Natural killer cell treated with Interleukin-12 subunit alpha and Interleukin-12 subunit beta and Interleukin-15 and Interleukin-18, amount 100 ng/mL, for 72 hours (primary cell): ENCODE measurements at places on chromosomes 3 and 15.
A peak's percentile ranks its signal among the peaks of the same experiment; 100 is the strongest.

GRCh38 chr15:39919748-39920509, at the start of gene GPR176:
Gene GPR176 (minus strand): TSS chr15:39920266. CDS start chr15:39920026, 240 bp downstream.
- peak; percentile 65 for DNase-seq

- no peak for DNase-seq
These were observed 53.8 kb downstream of the FSIP1 start for GRCh38 chr15:39728845-39729244.

- DNase-seq, result no peak
These were observed 24.4 kb downstream of the TP63 start for GRCh38 chr3:189655617-189656016.

GRCh38 chr3:44968447-44968858, 7.5 kb downstream of the ZDHHC3 start:
- DNase-seq, result no peak

DNA sequence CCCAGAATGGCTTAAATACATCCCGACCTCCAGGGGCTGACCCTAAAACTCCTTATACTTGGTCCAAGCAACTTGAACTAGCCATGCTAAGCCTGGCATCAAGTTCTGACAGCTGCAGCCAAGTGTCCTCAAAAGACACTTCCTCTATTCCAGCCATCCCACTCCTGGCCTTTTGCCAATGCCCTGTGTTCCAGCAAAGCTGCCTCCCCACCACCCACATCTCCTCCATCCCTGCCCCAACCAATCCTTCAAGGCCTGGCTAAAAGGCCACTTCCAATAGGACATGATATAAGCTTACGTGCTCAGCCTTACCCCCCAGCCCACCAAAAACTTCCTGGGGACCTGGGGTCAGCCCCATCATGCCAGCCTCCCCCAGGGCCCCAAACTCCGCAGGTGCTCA, 40.9 kb downstream of the SEMA3G start:
- no peak for DNase-seq

DNA sequence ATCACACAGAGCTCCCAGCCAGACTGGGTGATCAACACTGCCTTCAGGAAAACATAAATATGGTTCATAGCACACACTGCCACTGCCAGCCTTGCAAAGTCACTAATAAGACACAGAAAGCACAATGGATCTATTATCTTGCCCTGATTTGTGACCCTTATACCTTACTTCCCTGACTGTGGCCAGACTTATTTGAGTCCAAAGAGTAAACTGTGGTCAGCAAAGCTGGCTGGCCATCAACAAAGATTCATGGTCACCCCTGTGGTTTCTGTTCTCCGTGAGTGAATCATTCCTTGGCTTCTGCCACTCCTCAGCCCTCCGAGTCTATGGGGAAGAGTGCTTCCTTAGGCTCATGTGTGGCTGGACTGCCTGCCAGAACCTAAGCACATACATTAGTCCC, 437.7 kb downstream of the RAP2B start:
- DNase-seq, result no peak

- DNase-seq, result no peak
These were observed 27.8 kb upstream of the ACAD9 start for GRCh38 chr3:128851601-128852000.

- no peak for DNase-seq
These were observed 360.3 kb upstream of the NECTIN3 start for GRCh38 chr3:110711130-110711832.

- DNase-seq, result no peak
These were observed 94.8 kb downstream of the ABHD5 start for GRCh38 chr3:43785551-43785950.

- no peak for DNase-seq
These were observed 195.1 kb downstream of the UBE3A start for GRCh38 chr15:25243800-25244097.

DNA sequence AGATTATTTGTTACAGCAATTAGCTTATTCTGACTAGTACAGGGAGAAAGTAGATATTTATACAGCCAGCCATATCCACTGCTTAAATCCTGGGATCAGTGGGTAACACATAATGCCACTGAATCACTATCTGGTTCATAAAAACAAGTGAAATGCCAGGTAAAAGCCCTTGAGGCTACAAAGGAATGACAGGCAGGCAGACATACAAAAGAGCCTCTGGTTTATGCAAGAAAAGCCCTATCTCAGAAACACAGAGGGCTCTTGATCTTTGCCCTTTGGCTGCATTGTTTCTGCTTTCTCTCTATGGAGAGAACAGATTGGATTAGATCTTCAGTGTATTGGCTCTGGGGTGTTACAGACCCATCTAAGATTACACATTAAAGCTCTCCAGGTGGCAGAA, 115.4 kb upstream of the GADL1 start:
- DNase-seq, result no peak

DNA sequence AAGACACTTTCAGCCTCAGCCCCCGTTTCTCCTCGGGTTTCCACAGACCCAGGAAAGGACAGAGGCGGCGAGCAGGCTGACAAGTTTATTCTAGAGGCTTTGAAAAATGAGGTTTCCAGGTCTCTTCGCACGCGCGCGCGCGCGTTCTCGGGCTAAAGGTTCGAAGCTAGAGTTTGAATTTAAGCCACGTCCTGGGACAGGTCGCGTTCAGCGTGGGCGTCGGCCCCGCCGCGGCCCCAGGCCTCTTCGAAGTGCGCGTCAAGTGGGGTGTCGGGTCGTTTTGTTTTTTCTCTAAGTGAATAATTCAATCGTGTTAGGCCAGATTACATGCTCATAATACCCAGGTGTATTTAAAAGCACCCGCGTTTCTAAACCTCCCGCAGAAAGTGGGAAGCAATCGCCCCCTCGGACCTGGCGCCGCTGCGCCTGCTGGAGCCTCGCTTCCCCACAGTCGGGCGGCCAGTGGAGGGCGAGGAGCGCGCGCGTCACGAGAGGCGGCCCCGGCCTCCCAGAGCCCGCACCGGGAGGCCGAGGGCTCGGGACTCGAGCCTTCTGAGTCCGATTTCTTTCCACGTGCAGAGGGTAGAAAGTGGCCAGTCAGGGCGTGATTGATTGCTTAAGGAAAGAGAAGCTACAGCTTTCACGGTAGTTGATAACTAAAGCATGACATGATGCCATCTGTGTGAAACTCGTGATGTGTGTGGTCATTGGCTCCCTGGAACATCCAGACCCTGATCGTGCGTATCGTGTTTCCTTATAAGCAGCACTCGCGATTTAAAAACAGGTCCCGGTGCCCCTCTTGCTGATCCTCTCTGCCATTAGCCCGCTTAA, 15.8 kb upstream of the SOX2 start:
- DNase-seq, result no peak
